ENCODE measurements at places on chromosomes 16 and 17.
A peak's percentile ranks its signal among the peaks of the same experiment; 100 is the strongest.

DNA sequence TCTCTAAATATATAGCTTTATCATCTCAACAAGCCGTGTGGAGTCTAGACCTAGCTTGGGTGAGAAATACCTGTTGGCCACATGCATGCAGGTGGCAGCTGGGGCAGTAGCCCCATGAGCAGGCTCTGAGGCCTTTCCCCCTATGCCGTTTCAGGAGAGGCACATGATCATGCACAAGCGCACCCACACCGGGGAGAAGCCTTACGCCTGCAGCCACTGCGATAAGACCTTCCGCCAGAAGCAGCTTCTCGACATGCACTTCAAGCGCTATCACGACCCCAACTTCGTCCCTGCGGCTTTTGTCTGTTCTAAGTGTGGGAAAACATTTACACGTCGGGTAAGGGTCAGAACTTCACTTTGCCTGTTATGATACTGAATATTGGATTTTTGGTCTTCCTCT is 16.7 kb upstream of the CARMIL2 start:
- DNase-seq, result no peak

GRCh38 chr16:4372578-4373355 is 1.1 kb downstream of the VASN start:
- DNase-seq, result peak; percentile 79

- DNase-seq, result no peak
Measured at GRCh38 chr17:6065351-6065750, 4.8 kb upstream of the WSCD1 start.

- DNase-seq, result no peak
Measured at GRCh38 chr17:66930933-66931332, 33.6 kb upstream of the CACNG4 start.

DNA sequence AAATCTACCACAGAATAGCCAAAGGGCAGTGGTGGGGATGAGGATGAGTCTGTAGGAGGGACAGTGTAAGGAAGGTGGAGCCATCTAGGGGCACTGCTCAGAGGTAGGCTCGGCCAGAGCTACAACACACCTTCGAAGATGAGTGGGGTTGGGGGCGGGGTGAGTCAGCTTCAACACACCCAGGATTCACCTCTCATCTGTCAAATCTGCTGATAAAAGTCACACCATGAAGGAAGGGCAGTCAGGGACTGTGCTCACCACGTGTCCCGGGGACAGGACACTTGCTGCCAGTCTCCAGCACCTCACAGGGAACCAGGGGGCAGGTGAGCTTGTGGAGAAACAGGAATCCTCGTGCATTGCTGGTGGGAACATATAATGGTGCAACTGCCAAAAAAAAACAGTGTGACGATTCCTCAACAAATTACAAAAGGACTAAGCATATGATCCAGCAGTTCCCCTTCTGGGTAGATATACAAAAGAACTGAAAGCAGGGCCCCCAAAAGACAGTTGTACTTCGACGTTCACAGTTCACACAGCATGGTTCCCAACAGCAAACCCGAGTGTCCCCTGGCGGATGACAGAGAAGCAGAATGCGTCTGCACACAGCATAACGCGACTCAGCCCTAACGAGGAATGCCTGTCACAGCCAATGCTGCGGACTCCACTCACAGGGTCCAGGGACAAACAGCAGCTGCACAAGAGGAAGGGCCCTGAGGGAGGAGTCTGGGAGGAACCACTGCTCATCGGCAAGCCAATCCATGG is 133.1 kb downstream of the ANKRD11 start:
- DNase-seq, result no peak

- no peak for DNase-seq
Measured at GRCh38 chr17:36818134-36818825, 119.0 kb upstream of the LHX1 start.

- DNase-seq, result no peak
Measured at GRCh38 chr17:45867702-45868101, 23.0 kb downstream of the SPPL2C start.

- no peak for DNase-seq
Measured at GRCh38 chr17:78019976-78020716, 61.6 kb downstream of the TNRC6C start.

GRCh38 chr16:61595605-61596004 is 440.6 kb downstream of the CDH8 start:
- no peak for DNase-seq

- no peak for DNase-seq
Measured at GRCh38 chr17:45789874-45790273, 5.8 kb downstream of the CRHR1 start.

- peak; percentile 48 for DNase-seq
Measured at GRCh38 chr16:27318392-27319256, 4.8 kb downstream of the IL4R start.

- DNase-seq, result no peak
Measured at GRCh38 chr17:4583782-4584100, 588 bp upstream of the SMTNL2 start.

GRCh38 chr17:58402679-58403078 is 14.7 kb downstream of the RNF43 start:
- no peak for DNase-seq

- DNase-seq, result no peak
Measured at GRCh38 chr16:81280393-81280792, 34.4 kb upstream of the GAN start.

DNA sequence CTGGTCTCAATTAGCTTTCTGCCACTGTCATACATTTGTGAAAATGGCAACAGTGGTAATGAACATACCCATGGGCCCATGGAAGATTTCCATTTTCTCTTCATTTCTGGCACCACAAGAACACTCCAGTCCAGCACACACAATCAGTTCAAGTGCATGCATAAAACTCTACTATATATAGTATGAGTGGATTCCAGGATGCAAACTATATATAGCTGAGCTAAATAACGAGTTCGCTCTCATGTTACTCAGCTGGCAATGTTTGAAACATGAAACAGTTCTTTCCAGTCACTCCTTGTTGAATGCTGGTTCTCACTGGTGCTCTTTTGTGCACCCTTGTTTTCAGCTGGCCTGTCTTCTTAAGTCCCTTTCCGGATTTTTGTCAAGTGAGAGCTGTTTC is 75.2 kb upstream of the DHX40 start:
- peak; percentile 10 for DNase-seq

DNA sequence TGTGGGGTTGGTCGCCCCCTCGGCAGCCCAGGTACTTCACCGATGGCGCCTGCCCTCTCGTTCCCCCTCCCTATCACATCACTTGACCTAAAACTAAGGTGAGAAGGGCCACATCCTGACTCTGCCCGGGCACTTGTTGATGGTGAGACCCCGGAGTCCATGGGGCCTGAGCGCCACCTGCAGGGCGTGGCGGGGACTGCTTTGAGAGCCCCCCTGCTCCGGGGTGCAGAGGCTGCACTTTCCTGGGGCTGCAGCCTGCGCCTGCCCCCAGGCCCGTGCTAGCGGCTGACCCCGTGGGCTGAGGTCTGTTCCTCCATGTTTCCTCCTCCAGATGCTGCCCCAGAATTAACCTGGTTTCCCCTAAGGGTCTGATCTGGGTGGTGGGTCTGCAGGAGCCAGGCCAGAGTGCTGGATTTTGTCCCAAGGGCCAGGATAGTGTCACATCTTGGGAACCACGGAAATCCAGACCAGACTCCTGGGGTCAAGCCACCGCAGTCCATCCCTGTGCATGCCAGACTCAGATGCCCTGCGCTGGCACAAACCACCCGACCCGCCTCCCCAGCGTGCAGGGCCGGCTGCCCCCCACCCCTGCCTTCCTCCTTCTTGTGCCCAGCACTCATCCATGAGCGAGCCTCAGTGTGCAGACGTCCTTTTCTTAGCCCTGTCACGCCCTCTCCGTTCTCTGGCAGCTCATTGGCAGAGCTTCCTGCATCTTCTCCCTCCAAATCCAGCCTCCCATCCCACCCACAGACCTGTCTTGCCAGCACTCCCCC is 2.7 kb downstream of the NDUFAF8 start:
- DNase-seq, result peak; percentile 13

- DNase-seq, result peak; percentile 94
Measured at GRCh38 chr17:72677714-72678390, 414.6 kb downstream of the SLC39A11 start.

DNA sequence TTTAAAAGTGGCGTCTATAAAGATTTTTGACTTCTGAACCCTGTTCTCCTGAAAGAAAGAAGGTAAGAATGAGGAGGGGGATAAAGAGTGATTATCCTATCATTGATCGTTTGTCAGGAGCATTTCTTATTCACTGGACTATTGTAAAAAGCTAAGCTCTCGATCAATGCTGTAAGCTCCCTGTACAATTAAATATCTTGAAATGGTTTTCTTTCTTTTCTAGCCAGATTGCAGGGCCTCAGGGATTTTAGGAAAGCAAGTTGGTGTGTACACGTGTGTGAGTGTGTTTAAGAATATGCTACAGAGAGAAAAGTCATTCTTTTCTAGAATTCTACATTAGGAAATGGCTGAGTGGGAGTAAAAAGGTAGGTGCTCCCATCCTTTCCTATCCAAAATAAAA is 154.5 kb downstream of the AATF start:
- DNase-seq, result no peak

GRCh38 chr16:84746231-84746630 is 46.4 kb downstream of the USP10 start:
- no peak for DNase-seq

- peak; percentile 35 for DNase-seq
Measured at GRCh38 chr16:878072-878784, 77.7 kb upstream of the GNG13 start.

DNA sequence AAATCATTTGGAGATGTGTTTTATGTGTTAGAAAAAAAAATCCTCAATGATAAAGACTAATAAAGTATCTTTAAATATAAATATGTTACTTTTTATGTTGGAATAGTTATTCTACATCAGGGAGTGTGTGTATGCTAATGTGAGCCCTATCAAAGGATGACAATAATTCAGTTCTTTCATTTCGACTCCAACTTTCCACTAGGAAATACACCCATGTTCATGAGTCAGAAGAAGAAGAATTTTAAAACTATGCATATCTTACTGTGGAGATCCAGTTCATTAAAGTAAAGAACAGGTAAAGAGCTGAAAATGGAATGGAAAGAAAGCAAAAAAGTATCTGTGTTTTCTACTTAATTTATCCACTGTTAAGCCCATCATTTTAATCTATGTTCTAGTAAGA is 399.8 kb downstream of the KCNJ2 start:
- no peak for DNase-seq

DNA sequence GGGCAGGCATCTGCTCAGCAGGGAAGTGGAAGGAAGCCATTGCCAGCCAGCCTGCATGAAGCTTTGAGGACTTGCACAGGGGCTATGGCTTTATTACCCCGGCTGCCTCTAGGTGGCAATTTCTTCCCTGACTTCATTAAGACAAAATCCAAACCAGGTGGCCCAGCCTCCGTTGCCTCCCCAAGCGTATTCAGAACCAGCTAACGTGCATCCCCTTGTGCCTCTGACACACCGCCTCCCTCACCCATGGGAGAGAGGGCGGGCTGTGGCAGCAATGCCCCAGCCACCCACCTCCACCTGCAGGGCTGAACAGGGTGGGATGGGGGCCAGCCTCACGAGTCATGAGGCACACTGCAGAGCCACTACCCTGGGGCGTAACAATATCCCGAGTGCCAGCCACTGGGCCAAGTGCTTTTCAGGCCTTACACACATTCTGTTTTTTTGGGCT is 6.8 kb downstream of the KIFC3 start:
- DNase-seq, result peak; percentile 38

DNA sequence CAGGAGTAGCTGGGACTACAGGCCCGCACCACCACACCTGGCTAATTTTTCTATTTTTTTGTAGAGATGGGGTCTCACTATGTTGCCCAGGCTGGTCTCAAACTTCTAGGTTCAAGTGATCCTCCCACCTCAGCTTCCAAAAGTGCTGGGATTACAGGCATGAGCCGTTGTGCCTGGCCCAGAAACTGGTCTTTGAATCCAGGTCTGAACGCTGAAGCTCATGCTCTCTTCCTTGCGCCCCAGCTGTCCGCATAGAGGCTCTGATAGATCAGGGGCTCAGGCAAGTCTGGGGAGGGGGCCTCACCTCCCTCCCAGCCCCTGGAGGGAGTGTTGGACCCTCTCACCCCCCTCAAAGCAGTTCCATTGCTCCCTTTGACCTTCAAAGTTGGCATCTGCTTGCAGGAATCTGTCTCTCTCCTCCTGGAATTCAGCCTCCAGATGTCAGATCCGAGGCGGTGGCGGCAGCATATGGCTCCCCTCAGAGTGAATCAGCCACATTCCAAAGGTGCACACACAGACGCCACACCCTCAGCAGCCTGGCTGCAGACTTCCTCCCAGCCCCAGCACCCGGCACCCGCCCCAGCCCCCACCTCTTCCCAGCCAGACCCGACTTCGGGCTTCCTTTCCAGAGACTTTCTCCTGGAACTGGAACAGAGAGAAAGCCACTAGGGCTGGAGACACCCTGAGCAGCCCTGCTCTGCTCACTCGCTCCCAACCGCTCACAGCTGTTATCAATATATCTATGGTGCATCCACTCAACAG is 16.9 kb upstream of the GLIS2 start:
- DNase-seq, result peak; percentile 94

GRCh38 chr16:24950275-24950674 is 64.9 kb downstream of the ARHGAP17 start:
- DNase-seq, result peak; percentile 84

DNA sequence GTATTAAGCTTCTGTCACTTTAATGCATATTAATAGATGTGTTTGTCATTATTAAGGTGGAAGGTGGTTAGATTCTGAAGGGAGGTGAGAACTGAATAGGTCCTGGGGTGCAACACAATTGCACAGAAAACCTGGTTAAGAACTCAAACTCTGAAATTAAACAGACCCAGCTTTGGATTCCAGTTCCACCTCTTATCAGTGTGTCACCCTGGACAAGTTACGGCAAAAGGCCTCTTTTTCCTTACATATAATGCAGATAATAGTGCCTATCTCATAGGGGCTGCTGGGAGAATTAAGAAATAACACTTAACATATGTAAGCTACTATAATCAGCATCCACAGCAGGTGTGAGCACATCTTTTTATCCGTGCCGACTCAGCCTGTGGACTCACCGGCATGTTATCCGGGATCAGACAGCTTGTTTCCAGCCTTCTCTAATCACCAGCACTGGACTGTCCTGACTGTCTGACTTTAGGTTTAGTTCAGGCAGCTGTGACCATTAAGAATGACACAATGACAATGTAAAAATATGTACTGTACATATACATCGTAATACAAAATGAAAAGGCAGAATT is 31.4 kb downstream of the TEX2 start:
- no peak for DNase-seq

- peak; percentile 36 for DNase-seq
Measured at GRCh38 chr17:7021993-7022778, 664 bp upstream of the BCL6B start.
